ENCODE measurements at places on chromosomes 11 and 22.

- no peak for DNase-seq
Observed at GRCh38 chr11:104619751-104620150, 278.5 kb downstream of the CASP12 start.

GRCh38 chr11:44601471-44602370 lies 36.3 kb downstream of the CD82 start:
- no peak for DNase-seq

DNA sequence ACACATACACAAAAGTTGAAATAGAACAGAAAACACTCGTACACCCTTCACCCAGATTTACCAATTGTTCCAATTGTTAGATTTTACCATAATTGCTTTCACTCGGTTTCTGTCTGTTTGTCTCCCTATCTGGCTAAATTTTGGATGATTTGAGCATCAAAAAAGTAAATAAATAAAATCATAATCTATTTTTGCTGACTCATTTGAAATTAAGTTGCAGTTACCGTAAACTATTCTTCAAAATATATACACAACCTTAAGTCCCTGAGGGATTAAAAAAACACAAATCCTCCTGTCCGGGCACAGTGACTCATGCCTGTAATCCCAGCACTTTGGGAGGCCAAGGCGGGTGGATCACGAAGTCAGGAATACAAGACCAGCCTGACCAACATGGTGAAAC lies 81.3 kb upstream of the SYT9 start:
- DNase-seq: no peak

- DNase-seq: no peak
Observed at GRCh38 chr22:28406246-28406645, 273.4 kb downstream of the TTC28 start.

- DNase-seq: no peak
Observed at GRCh38 chr11:45219411-45219810, 66.7 kb downstream of the SYT13 start.

GRCh38 chr11:14182833-14183364 lies 176.1 kb downstream of the RRAS2 start:
- DNase-seq: no peak

GRCh38 chr22:45452565-45453379 lies 39.3 kb downstream of the RIBC2 start:
- no peak for DNase-seq

- no peak for DNase-seq
Observed at GRCh38 chr22:37970864-37971263, 13.5 kb downstream of the SOX10 start.

GRCh38 chr11:47980907-47981621 lies 705 bp downstream of the PTPRJ start:
- peak; percentile 59 for DNase-seq
